ENCODE measurements at places on chromosomes 7 and 10.
A peak's percentile ranks its signal among the peaks of the same experiment; 100 is the strongest.

DNA sequence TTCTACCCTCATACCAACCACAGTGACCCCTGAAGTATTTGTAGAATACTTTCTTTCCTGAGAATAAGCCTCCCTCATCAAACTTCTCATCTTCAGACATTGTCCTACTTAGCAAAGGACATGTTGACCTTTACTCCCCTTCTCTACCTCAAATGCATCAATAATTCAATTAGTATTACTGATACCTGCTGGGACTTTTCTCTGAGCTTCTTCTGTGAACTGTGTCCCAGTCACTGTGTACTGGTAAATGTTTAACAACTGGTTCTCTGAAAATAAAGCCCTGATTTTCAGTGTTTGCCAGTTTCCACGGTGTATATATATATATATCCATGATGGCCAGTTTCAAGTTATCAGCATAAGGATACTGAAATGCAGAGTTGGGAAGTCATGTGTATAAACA is 12.2 kb downstream of the PANK1 start:
- DNase-seq, result no peak

DNA sequence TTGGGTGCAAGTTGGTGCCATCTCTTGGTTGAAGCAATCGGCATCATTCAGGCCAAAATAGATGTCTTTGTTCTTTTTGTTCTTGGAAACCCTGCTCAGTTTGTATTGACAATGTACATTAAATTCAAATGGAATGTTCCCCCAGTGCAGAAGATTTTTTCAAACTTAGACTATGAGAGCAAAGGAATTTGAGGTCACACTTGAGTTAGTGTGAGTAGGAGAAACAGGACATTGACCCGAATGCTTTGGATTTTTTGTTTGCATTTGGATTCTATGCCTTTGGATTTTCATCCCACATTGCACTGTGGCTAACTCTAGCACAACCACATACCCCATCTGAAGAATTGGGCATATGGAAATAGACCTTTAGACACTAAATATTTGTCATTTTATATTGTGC is 480.0 kb downstream of the GALNT17 start:
- DNase-seq, result no peak

DNA sequence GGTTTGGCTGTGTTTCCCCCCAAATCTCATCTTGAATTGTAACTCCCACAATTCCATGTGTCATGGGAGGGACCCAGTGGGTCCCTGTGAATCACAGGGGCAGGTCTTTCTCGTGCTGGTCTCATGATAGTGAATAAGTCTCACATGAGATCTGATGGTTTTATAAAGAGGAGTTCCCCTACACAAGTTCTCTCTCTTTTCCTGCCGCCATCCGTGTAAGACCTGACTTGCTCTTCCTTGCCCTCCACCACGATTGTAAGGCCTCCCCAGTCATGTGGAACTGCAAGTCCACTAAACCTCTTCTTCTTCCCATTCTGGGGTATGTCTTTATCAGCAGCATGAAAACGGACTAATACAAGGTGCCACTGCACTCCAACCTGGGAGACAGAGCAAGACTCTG is 329.2 kb downstream of the TNS3 start:
- DNase-seq, result no peak

GRCh38 chr7:134289423-134289822 is 27.3 kb downstream of the SLC35B4 start:
- DNase-seq, result peak; percentile 69

DNA sequence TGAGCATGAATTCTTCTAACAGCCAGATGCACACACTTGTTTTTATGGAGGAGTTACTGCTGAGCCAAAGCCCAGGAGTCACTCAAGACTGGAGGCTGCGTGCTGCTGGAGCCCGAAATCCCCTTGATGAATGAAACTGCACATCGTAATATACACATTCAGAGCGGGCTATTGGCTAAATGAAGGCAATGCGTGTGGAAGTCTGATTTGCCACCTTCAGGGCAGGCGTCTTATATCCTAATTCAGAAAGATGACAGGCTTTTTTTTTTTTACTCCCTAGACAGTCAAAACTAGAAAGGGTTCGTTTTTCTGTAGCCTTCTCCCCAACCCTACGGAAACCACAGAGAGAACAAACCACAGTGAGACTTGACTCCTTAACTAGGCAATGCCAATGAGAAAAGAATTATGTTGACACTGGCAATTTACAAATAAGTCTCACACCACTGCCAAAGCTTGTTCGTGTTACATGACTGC is 227.2 kb upstream of the KLF14 start:
- DNase-seq, result no peak

GRCh38 chr10:11667756-11668155 is 56.3 kb upstream of the USP6NL start:
- DNase-seq, result no peak

Data from DMS79 (cell line).